ENCODE measurements at places on chromosomes 13 and 19.
A peak's percentile ranks its signal among the peaks of the same experiment; 100 is the strongest.

DNA sequence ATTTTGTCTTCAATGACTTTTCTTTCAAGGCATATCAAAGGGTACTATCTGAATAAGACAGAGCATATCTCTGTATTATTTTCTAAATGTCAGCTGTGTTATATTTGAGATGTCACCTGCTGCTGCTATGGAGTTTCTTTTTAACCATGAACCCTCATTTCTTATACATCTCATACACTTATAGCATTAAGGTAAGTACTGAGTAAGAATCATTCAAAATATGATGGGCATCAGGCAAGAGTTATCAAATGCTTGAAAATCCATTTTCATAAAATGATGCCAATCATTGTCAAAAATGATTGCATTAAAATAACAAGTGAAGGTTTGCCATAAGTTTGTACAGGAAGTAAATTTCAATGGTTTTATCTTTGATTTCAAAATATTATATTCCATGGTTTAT, 2005.0 kb upstream of the PCDH20 start:
- no peak for DNase-seq

DNA sequence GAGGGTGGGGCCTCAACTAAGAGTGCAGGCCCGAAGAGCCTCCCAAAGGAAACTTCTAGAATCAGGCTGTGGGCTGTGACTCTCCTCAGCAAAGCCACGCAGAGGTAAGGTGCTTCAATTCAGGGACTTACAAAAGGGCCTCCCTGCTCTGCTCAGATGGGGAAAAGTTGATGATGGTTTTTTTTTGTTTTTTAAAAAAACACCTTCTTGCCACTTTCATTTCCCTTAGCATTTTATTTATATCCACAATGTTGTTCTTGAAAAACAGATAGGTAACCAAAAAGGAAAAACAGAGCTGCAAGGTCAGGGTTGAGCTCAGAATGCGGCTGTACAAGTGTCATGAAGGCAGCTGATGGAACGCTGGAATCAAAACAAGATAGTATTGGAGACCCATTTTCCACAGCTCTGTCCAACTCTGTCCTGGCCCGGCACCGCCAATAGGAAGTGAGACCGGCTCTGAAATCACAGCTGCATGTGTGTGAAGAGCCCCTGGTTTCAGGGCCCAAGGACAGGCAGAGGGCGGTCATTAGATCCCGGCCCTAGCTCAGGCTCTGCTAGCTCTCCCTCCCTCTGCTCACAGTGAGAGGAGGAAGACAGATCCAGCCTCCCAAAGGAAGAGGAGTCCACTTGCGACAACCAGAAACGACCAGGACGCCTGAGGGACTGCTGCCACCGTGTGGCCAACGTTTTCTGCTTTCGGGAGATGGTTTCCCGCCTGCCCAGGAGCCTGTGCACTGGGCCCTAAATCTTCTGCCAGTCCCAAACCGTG, 58.3 kb downstream of the KLF2 start:
- DNase-seq = peak; percentile 90

- DNase-seq = no peak
Measured at GRCh38 chr19:10486551-10486950, 16.6 kb downstream of the KEAP1 start.

DNA sequence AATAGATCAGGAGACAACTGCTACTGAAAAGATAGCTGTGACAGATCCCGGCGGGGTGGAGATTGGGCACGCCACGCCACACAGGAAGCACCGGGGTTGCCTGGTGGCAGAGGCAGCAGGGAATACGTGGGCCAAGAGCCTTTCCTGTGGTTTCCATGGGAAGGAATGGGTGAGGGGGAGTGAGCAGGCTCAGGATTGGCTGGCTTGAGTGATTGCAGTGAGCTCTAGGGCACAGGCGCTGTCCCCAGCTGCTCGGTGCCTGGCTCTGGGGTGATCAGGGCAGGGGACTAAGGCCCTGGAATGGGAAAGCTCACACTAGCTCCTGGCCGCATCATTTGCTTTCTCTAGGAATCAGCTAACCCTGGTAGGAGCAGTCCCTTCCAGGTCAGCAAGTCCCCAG, 166.1 kb downstream of the USP12 start:
- DNase-seq = no peak

- DNase-seq = no peak
Measured at GRCh38 chr19:6707658-6708018, 12.8 kb downstream of the C3 start.

GRCh38 chr19:43594710-43595604, 977 bp downstream of the IRGQ start:
- peak; percentile 72 for DNase-seq

DNA sequence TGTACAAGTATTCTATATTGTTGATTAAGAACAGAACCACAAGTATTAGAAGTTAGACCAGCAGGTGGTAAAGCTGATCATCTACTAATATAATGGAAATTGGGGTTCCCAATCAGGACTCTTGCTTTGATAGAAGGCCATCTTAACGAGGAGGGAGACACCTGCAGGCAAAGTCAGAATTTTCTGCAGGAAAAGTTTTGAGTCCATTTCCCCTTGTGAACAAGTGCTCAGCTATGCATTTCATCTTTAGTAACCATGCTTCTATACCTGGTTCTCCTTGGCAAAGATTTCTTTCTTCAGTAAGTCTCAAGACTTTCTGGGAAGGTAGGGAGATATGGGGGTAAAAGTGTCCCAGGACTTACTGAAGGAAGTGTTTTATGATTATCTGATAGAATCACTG, 36.1 kb upstream of the USPL1 start:
- DNase-seq = no peak

Data from left hindlimb (tissue), 1 donor.